Activated CD4-positive, CD25-positive, alpha-beta regulatory T cell treated with anti-CD3 and anti-CD28 coated beads, Interleukin-2, amount 50 U/mL, for 24 hours (primary cell): ENCODE measurements at places on chromosomes 1 and 21.
A peak's percentile ranks its signal among the peaks of the same experiment; 100 is the strongest.

- ATAC-seq, result peak; percentile 85
These were observed 51.8 kb downstream of the EDN2 start for GRCh38 chr1:41432481-41433280.

- no peak for ATAC-seq
These were observed 647.2 kb upstream of the CXADR start for GRCh38 chr21:16865632-16866031.

DNA sequence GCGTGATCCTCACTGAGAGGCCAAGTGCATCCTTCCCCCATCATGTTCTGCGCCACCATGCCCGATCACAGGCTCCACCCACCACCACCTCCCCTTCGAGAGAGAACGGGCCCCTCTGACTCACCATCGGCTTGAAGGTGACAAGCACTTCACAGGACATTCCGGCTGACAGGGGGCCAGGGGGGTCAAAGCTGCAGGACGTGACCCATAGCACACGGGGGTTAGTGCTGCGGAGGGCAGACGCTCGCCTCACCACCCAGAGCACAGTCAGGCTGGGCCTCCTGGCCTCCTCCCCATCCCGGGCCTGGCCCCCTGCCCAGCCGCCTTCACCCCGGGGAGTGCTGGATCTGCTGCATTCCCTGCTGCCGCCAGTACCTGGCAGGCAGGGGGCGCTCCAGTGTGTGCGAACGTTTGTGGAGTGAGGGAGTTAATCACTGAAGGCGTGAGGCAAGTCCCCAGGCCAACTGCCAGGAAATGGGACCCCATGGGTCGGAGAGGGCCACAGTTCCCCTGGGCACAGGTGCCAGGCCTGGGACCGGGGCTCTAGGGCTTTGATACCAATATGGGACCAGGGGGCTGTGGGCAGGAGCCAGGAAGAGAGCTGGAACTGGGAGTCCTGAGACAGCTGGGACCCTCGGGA is 40.9 kb upstream of the TMEM52 start:
- ATAC-seq, result peak; percentile 80

DNA sequence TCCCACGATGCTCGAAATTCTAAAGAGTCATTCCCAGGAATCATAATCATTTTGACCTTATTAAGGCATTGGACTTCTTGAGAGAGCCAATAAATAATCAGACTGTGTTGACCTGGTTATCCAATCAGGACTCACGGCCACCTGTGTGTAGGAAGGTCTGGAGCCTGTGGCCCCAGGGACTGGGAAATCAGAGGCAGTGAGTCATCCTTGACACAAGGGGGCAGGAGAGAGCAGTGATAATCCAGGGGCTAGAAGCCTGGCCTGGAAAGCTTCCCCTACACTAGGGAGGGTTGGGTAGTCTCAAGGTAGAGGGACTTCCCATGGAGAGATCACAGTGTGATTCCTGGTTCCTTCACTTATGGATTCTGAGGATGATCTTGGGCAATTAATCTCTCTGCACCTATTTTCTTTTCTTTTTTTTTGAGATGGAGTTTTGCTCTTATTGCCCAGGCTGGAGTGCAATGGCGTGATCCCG is 4.7 kb downstream of the MR1 start:
- peak; percentile 57 for ATAC-seq

- no peak for ATAC-seq
These were observed 76.5 kb downstream of the S1PR1 start for GRCh38 chr1:101313356-101313755.

GRCh38 chr21:23664193-23664694 is 1943.0 kb downstream of the MRPL39 start:
- no peak for ATAC-seq

- ATAC-seq, result no peak
These were observed 282.6 kb downstream of the NUF2 start for GRCh38 chr1:163604321-163604720.

- ATAC-seq, result no peak
These were observed 33.2 kb downstream of the SLC45A1 start for GRCh38 chr1:8350914-8351684.

GRCh38 chr1:45630429-45630828 is 6.6 kb upstream of the CCDC17 start:
- no peak for ATAC-seq

- ATAC-seq, result no peak
These were observed 118.2 kb downstream of the MAGI3 start for GRCh38 chr1:113508364-113509164.

DNA sequence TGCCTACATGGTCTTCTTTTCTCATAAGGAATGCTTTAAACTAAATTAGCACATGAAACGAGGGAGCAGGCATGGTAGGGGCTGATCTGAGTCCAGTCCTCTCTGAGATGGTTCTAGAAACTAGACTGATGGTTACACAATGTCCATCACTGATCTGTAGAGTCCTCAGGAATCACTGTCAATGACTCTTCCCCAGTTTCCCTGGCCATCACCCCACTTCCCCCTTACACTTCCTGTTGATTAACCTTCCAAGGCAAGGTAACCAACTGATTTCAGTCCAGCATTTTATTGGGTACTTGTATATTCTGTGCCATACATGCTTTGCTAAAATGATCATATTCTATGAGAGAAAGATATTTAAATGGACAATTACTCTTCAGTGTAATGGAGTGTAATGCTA is 100.6 kb upstream of the ARTN start:
- ATAC-seq, result no peak

DNA sequence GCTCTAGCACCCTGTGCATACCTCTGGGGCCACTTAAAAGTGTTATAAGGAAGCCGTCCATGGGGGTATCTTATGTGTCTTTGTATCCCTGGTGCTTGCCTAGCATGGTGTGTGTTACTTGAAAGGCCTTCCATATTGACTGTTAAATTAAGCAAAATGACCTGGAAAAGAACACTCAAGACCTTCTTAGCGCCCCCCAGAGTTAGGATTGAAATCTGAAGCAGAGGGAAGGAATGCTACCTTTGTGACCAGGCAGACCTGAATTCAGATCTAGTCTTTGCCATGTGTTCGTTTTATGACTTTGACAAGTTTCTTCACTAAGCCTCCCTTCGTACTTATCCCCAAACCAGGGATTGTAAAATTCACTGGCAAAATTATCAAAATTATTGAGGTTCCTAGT is 59.9 kb downstream of the SLC22A15 start:
- ATAC-seq, result no peak

DNA sequence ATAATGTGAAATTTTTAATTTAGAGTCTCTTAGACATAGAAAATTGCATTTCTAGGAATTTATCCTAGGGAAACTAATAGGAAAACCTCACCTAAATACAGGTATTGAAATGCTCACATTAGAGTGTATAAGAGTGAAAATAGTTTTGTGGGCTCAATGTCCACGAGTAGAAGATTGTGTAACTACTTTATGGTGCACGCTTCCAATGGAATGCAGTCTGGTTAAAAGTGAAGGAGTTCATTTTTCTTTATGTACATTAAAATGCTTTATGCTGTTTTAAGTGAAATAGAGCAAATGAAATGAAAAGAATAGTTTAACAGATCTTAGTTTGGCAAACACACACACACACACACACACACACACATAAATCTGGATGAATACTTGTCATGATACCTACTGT is 278.2 kb downstream of the USP25 start:
- ATAC-seq, result no peak
